ENCODE measurements at places on chromosomes 11 and 22.

- DNase-seq: peak; percentile 35
These were observed 51.2 kb upstream of the ARHGAP20 start for GRCh38 chr11:110763249-110764011.

DNA sequence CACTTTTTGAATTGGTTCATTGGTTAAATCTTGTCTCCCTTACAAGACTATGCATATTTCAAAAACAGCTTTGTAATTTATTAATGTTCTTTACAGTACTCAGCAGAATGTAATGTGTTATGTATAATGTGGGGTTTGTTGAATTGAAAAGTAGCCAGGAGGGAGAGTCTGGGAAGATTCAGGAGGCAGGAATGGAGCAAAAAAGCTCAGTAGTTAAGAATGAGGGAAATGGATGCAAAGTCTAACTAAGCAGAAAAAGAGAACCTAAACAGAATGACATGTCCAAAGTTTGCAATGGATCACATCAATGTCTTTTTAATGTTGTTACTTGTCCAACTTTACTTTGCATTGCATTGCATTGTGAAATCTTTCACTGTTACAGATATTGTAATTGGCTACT, 86.5 kb upstream of the CARD18 start:
- DNase-seq: no peak

DNA sequence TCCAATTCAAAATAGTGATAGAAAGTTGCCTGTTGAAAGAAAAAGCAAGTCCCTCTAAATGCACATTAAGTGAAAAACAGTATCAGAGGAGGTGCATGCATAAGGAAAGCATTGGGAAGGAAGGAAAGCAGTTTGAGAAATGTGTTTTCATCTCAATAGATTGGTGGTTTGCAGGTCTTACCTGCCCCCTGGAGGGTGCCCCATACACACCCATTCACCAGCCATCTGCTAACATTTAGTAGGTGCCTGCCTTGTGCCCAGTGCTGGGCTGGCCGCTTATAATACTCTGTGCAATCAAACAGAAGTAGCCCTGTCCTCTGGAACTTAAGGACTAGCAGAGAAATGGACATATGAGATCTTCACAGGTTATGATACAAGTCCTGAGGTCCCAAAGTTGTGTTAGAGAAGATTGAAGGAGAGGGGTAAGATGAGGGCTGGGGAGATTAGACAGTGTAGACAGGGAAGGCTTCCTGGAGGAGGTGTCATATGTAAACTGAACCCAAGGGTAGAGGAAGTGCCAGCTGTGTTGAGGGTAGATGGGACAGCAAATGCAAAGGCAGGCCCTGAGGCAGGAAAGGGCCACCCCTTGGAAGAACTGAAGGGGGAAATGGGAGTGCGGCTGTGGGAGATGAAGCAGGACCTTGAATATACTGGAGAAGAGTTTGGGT, 184.2 kb downstream of the MN1 start:
- peak; percentile 14 for DNase-seq

DNA sequence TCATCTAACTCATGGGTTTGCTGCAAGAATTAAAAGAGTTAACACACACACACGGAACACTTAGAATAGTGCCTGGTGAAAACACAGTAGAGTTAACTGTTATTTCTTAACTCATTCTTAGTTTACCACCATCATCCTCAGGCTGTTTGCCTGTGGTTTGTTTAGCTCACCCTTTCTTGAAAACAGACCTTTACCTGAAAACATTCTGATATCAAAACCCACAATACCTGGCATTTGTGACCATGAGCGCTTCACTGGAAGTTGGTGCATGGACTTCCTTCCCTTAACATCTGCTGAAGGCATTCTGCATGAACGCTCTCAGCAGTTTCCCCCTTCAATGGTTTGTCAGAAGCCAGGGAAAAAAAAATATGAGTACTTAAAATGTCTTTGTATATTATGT, 256.0 kb downstream of the ETS1 start:
- no peak for DNase-seq

- no peak for DNase-seq
These were observed 2.4 kb upstream of the OR10V1 start for GRCh38 chr11:59716051-59716450.

GRCh38 chr11:27904358-27905055, 203.4 kb downstream of the KIF18A start:
- DNase-seq: peak; percentile 15

DNA sequence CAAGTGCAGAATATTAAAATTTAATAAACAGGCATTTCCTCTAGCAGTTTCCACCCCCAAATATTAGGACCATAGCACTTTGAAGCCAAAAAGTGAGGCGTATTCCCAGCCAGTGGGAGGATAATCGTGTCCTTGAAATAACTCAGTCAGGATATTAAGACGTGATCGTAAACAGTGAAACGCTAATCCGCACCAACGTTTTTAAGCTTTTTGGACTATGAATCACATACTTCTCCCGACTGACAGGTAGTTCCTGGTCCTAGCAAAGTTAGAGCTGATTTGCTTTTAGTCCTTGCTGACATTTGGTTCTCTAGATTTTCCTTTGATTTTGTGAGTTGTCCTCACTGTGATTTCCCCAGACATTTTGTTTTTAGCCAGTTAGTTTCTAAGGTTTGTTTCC, 197.1 kb upstream of the ARHGAP20 start:
- DNase-seq: no peak

DNA sequence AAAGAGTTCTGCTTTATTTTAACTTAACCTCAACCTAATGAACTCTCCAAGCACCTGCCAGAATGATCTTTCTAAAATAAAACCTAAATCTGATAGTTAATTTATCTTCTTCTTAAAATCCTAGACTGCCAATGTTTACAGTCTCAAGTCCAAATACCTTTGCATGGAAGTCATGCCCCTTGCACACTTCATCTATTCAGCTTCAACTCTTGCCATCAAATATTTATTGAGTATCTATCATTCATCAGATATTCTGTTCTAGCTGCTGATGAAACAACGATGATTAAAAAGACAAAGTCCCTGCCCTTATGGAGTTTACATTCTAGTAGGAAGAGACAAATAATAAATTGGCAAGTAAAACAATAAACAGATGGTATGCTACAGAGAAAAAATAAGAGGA, 101.7 kb downstream of the APOL5 start:
- DNase-seq: no peak

- peak; percentile 34 for DNase-seq
These were observed 1.6 kb upstream of the TSPAN18 start for GRCh38 chr11:44725016-44725685.

DNA sequence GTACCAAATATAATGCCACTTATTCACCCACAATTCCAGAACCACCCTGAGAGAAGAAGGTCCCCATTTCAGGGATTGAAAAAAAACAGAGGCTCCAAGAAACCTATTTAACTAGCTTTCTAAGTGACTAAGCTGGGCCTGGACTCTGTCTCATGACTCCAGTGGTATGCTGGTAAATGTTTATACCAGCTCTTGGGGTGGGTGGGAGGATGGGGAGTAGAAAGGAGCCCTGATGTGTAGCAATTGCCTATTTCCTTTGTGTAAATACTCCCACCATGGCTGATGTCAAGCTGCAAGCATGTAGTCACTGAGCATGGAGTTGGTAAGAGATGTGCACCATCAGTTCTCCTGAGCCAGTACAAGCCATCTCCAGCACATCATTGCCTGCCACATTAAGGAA, 2.8 kb downstream of the PRG3 start:
- no peak for DNase-seq

GRCh38 chr11:61350803-61351202, 10.9 kb downstream of the CYB561A3 start:
- no peak for DNase-seq

DNA sequence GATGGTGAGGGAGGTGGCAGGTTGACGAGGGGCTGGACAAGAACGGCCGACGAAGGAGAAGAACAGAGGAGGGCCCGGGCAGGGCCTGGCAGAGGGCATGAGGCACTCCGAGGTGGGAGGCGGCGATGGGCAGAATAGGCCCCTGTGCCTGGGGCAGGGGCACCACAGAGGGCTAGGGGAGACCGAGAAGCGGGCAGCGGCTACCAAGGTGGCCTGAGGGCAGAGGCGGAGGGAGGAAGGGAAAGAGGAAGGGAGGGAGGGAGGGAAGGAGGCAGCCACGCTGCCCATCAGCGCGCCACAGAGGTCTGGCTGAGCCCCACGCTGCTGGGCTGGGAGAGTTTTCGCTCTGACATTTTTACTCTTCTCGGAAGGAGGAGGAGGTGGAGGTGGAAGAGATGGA, 11.3 kb downstream of the LSP1 start:
- DNase-seq: no peak

DNA sequence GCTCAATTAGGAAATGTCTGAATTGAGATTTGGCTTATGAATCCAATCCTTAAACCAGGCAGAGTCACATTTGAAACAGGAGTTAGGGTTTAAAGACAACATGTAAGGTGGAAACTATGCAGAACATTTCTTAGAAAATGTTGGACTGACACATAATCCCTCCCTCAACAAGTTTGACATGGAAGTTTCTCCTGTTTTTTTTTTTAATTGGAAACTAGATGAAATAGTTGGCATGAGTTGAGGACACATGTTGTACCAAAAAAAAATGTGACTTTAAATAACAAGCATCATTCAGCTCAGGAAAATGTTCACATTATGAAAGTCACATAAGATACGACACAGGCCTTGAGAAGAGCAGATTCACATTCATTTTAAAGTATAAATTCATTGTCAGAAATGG, 154.9 kb upstream of the DDI1 start:
- no peak for DNase-seq

GRCh38 chr11:27391331-27392015, 28.5 kb upstream of the CCDC34 start:
- DNase-seq: no peak

GRCh38 chr22:41078931-41079330, 13.5 kb upstream of the EP300 start:
- DNase-seq: no peak

GRCh38 chr11:2577991-2578928, 121.5 kb downstream of the KCNQ1OT1 start:
- DNase-seq: no peak

DNA sequence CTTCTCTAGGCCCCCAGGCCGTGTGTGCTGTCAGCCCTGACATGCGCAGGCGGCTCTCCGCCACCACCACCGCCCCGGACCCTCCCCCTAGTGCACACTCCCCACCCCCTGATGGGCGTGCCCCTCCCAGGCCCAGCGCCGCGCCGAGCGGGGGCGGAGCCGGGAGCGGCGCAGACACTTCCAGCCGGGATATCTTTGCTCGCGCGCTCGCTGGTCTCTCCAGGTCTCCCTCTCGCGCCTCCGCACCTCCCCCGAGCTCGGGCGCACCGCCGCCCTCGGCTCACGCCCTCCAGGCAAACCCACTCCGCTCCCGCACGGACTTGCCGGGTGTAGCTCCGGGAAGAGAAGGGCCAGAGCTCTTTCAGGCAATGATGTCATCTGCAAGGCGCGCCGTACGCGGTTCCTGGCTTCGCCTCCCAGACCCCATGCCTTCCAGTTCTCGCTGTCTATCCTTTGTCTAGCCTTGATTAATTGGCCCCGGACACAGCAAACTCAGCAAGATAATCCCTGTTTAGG, at the start of gene SCN3B:
SCN3B (minus strand) TSS at position 59 of the 516 bp plus-strand sequence. CDS start 823 bp downstream, outside the sequence.
- DNase-seq: peak; percentile 79

GRCh38 chr11:33005175-33005574, 10.5 kb upstream of the DEPDC7 start:
- DNase-seq: no peak

DNA sequence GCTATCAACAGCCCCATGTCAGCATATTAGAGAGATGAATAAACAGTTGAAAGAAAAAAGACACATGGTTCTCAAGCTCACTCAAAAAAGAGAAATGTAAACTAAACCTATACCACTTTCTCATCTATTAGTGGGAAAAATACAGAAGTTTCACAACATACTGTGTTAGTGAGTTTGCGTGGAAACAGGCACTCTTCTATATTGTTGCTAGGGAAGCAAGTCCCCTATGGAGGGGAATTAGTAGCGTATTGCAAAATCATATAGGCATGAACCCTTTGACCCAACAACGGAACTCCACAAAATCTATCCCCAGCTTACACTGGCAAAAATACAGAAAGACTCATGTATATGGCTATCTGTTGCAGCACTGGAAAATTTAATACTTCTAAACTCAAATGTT, 14.2 kb upstream of the RFPL2 start:
- DNase-seq: no peak

DNA sequence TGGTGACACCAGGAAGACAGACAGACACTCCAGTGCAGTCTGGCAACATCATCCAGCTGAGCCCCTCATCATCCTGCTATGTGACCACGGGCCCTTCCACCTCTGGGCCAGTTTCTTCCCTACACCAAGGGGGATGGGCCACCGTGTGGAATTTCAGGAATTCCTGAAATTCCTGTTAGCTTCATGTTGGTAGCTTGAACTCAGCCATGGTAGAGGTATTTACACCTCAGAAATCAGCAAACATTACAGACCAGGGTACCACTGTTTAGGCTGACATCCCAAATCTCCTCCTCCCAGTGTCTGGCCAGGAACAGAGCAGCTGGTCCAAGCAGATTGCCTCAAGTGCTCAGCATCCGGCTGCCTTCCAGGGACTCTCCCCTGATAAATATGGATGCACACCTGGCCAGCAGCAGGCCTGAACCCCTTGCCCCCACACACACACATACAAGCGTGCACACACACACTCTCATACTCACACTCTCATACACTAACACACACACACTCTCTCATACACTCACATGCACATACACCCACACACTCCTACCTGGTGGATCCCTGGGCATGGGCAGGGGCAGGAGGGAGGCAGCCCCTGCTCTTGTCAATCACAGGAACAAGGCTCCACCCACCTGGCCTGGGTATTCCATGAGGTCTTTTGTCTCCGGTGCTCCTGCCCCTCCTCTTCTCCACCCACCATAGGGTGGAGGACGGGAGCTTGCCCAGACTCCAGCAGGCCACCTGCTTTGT, 85.2 kb downstream of the BUD13 start:
- no peak for DNase-seq

- DNase-seq: no peak
These were observed 168.9 kb upstream of the TBCEL start for GRCh38 chr11:120854988-120855387.

GRCh38 chr22:42368379-42369249, 63.6 kb downstream of the NFAM1 start:
- no peak for DNase-seq

GRCh38 chr22:45317551-45318167, 7.9 kb downstream of the FAM118A start:
- DNase-seq: peak; percentile 94

GRCh38 chr11:69297787-69298266, 3.9 kb downstream of the MYEOV start:
- peak; percentile 74 for DNase-seq

- no peak for DNase-seq
These were observed 162.5 kb upstream of the CCDC90B start for GRCh38 chr11:83448686-83449085.

GRCh38 chr22:20777420-20778177, 3.7 kb downstream of the SERPIND1 start:
- DNase-seq: peak; percentile 65

GRCh38 chr11:47342036-47342803, 10.3 kb downstream of the MYBPC3 start:
- no peak for DNase-seq

- no peak for DNase-seq
These were observed 87.8 kb downstream of the FBXO7 start for GRCh38 chr22:32562401-32562800.

- no peak for DNase-seq
These were observed 35.0 kb upstream of the HIPK3 start for GRCh38 chr11:33222052-33222750.
